ENCODE measurements at places on chromosomes 4 and X.

DNA sequence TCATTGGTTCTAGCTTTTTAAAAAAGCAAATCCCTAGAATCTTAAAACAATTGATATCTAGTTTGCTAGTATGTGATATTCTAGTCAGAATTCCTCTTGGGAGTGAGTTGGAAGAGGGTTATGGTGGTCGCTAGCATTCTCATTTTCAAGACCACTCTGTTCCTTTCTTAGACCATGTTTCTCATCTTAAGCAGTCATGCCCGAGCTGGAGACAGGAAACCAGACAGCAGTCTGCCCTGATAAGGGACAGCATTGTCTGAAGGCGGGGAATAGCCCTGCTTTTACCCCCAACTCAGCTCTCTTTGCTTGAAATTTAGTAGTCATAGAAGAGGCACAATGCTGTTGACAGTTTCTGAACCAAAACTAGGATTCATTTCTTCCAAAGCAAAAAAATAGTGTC, 5.2 kb downstream of the KLF3 start:
- no peak for DNase-seq

- DNase-seq, result no peak
These were observed 689.3 kb downstream of the CENPC start for GRCh38 chr4:66855956-66856355.

DNA sequence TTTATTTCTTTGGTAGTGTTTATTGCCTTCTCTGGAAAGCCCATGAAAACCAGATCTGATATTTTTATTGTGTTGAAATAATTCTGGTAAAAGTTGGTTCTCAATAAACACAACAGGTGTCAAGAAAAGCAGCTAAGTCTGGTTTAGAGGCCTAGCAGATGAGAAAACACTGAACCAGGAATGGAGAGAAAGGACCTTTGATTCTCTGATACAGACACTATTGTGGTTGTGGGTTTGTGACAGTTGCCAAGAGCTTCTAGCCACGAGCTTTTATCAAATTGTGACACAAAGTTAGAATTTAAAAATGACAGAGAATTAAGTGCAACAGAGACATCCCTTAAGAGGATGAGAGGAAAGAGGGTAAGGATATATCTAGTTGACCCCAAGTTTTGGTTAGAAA, 42.6 kb downstream of the DDIT4L start:
- DNase-seq, result no peak

DNA sequence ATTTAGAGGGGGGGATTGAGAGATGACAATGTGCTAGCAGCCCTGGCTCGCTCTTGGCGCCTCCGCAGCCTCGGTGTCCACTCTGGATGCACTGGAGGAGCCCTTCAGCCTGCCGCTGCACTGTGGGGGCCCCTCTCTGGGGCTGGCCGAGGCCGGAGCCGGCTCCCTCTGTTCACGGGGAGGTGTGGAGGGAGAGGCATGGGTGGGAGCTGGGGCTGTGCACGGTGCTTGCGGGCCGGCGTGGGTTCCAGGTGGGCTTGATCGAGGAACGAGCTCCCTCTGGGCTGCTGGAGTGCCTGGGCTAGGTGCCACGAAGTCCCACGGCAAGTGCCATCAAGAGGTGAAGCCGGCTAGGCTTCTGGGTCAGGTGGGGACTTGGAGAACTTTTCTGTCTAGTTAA, 6.9 kb downstream of the C4orf46 start:
- DNase-seq, result no peak

DNA sequence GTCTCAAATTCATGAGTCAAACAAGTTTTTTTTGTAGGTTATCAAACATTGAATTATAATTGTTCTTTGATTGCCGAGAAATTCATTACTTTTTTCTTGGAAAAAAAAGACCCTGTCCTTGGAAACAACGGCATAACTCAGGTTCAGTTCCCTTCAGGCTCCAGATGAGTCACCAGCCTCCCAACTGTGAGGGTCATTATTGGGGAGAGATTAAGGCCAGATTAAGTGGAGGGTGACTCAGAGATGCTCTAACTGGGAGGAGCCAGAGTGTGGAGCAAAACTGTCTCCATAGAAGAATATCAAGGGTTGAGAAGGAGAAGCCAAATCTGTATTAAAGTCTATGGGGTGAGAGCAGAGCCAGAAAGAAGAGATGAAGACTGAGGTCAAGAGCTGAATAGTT, 9.6 kb downstream of the ADGRG4 start:
- DNase-seq, result no peak

GRCh38 chr4:123588631-123589241, 192.1 kb downstream of the SPRY1 start:
- DNase-seq, result no peak

- DNase-seq, result no peak
These were observed 76.7 kb downstream of the SCD5 start for GRCh38 chr4:82721819-82722423.

DNA sequence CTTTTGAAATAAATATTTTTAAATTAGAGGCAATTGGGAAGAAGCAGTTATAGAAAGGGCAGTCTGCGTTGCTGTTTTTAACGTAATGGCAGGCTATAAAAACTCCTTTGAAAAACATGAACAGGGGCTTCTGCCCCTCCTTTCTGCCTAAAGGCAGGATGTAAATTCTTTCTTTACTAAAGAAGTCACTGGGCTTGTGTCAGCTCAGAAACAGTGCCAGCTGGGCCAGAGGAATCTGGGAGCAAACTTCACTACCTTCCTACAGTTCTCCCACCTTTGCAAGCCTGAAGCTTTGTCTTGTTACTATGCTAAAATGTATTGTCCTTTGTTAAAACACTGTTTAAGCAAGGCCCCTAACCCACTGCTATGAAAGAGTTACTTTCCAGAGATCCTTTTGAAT, 1664.8 kb downstream of the RPA4 start:
- no peak for DNase-seq

- DNase-seq, result no peak
These were observed 68.2 kb downstream of the FAM193A start for GRCh38 chr4:2604614-2605013.

GRCh38 chrX:50978920-50979682, 68.6 kb downstream of the BMP15 start:
- no peak for DNase-seq

DNA sequence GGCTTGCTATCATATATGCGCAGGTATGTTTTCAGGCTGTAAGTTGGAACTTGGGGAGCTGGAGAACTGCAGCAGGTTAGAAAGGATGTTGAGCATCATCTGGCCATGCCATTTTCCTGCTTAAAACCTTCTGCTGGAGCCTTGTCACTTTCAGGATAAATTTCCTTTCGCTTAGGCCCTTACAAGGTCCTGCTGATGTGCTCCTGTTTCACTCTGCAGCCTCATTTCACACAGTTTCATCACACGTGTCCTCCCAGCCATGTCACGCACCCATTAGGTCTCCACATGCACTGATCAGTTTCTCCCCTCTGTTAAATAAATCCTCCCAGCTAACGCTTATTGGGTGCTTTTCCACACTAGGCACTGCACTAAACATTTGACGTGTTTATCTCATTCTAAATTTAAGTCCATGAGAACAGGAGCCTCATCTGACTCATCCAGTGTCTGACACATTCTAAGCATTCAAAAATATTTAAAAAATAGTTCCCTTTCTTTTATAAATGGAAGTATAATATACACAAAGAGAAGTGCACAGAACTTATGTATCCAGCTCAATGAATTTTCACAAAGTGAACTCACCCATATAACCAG, 14.5 kb downstream of the SOD3 start:
- no peak for DNase-seq

GRCh38 chrX:9765072-9765736, 443 bp downstream of the GPR143 start:
- no peak for DNase-seq

- peak; percentile 47 for DNase-seq
These were observed 57.6 kb downstream of the PROM1 start for GRCh38 chr4:16026160-16026761.

DNA sequence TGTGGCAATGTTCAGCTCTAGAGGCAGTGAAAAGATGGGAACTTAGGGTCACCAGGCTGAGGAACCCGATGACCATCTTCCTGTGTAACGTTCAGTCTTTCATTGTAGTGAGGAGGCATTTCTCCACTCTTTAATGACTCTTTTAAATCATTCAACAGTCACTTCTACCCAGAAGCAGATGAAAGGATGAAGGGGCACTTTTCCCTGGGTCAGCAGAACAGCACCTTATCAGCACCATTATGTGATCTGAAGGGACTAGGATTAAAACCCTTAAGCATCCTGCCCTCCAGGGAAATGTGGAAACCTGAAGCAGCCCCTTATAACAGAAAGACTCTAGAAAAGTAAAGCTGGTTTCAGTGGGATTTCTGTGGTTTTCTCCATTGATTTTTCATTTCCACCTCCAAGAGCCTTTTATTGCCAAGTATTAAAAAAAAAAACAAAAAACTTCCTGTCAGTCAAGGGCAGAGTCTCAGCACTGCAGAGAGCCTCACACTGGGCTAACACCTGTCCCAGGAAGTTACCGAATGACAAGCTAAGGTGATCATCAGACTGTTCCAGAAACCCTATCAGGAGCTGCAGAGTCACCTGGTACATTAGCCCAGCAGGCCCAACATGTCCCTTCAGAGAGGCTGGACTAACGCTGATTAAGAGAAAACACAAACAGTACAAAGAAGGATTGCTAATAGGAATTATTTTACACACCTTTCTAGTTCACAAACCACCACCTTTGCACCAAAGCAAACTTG, 185.9 kb downstream of the SHROOM3 start:
- no peak for DNase-seq

GRCh38 chr4:179817317-179817716, 2375.1 kb upstream of the AGA start:
- no peak for DNase-seq

GRCh38 chrX:155061760-155062159, 9.2 kb downstream of the CMC4 start:
- DNase-seq, result no peak

Data from CD4-positive, alpha-beta T cell (primary cell).